ENCODE measurements at places on chromosomes 13 and 19.

- peak; percentile 3 for DNase-seq
Measured at GRCh38 chr13:40668335-40668734, 1.9 kb upstream of the FOXO1 start.

- DNase-seq, result no peak
Measured at GRCh38 chr13:88112526-88112925, 441.4 kb downstream of the SLITRK5 start.

GRCh38 chr13:29573190-29573589 is 22.3 kb downstream of the SLC7A1 start:
- no peak for DNase-seq

GRCh38 chr13:103062079-103062478 is 4.1 kb downstream of the SLC10A2 start:
- no peak for DNase-seq

GRCh38 chr13:114107686-114108081 is 24.7 kb downstream of the RASA3 start:
- DNase-seq, result no peak

DNA sequence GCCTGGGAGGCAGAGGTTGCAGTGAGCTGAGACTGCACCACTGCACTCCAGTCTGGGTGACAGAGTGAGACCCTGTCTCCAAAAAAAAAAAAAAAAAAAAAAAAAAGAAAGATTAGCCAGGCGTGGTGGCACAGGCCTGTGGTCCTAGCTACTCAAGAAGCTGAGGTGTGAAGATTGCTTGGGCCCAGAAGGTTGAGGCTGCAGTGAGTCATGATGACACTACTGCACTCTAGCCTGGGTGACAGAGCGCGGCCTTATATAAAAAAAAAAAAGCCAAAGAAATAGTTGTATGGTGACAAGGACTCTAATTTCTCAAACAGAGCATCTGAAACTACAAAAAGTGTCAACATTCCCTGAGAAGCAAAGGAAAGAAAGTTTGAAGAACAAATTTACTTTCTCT is 3.4 kb downstream of the PBX4 start:
- DNase-seq, result no peak

- no peak for DNase-seq
Measured at GRCh38 chr19:56134654-56134921, 6.5 kb upstream of the ZNF444 start.

- DNase-seq, result no peak
Measured at GRCh38 chr13:82569581-82569980, 1312.7 kb downstream of the SLITRK1 start.

DNA sequence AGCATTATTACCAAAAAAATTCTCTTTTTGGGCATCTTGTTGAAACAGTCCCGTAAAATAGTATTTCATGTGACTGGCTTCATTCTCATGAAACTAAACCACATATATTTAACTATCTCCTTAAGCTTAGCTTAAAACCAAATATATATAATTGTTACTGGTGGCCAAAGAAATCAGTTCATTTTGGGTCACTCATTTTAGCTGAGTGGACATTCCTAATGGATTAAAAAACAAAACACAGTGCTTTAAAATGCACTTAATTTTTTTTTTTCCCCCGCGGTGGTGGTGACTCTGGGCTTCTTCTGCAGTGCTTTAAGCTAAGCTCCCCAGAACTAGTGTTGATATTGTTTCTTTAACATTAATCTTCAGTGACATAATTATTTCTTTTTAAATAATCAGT is 540.1 kb downstream of the GPC6 start:
- DNase-seq, result no peak

DNA sequence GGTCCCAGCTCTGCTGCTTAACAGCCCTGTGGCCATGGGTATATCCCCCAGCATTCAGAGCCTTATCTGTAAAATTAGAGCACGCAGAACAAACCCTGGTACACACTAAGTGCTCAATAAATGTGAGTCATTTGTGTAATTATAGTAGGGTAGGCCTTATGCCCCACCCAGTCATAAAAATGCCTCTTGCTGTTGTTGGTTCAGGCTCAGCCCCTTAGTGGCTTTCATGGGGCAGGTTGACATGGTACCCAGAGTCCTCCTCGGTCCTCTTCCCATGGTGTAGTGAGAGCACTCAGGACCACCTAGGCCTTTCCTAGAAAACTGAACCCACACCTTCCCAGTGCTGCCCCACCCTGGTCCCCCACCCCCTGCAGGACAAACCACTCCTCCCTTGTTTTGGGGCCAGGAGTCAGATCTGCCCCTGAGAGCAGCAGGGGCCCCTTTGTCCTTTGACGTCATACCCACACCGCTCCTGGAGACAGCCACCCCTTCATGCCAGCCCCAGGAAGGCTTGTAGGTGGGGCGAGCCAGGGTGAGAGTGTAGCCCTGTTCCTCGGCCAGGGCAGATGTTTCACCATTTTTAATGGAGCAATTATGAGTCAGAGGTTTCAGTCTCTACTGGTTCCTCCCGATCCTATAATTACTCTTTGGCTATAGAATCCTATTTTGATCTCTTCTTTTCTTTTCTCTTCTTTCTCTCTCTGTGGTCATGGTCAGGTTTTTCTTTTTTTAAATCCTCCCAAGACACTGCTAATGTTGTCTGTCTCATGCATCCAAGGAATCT is 36.8 kb downstream of the ACTN4 start:
- no peak for DNase-seq

- DNase-seq, result no peak
Measured at GRCh38 chr19:23823952-23824389, 65.3 kb upstream of the ZNF681 start.

- no peak for DNase-seq
Measured at GRCh38 chr19:37309834-37310575, 60.9 kb upstream of the ZNF527 start.

- no peak for DNase-seq
Measured at GRCh38 chr13:72303941-72304746, 423.3 kb downstream of the MZT1 start.

DNA sequence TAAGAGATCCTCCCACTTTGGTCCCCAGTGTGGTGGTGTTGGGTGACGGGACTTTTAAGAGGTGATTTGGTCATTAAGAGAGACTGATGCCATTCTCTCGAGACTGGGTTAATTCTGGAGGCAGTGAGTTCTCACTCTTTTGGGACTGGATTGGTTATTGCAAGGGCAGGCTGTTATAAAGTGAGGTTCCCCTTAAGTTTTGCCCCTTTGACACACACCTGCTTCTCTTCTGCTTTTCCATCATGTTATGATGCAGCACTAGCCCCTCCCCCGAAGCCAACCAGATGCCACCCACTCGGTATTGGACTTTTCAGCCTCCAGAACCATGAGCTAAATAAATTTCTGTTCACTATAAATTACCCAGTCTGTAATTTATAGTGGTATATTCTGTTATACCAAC is 16.3 kb upstream of the GRAMD1A start:
- DNase-seq, result no peak

GRCh38 chr19:40639638-40639982 is 38.4 kb downstream of the LTBP4 start:
- DNase-seq, result no peak

GRCh38 chr19:18833141-18833476 is 1.4 kb downstream of the UPF1 start:
- no peak for DNase-seq

DNA sequence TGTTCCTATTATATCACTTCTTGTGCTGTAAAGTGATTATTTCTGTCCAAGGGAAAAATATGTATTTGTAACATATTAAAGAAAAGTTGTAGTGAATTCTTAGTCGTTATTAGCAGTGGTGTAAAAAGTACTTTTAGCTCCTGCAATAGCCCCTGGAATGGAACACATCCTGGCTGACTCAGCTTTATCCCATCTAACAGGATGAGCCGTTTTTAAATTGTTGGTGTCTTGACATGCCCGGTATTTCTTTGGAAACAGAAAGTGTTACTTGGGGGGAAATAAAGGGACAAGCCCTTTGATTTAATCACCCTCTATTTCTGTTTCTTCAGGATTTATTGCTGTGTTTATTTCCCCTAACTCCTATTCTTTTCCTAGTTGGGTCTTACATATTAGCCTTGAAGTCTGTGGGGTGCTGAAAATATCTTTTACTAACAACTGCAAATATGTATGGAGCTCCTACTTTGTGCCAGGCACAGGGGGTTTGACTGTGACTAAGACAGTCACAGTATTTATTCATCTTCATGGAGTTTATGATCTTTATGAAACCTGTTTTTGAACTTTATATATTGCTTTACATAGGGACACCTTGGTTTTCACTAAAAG is 17.9 kb downstream of the COG3 start:
- DNase-seq, result no peak

DNA sequence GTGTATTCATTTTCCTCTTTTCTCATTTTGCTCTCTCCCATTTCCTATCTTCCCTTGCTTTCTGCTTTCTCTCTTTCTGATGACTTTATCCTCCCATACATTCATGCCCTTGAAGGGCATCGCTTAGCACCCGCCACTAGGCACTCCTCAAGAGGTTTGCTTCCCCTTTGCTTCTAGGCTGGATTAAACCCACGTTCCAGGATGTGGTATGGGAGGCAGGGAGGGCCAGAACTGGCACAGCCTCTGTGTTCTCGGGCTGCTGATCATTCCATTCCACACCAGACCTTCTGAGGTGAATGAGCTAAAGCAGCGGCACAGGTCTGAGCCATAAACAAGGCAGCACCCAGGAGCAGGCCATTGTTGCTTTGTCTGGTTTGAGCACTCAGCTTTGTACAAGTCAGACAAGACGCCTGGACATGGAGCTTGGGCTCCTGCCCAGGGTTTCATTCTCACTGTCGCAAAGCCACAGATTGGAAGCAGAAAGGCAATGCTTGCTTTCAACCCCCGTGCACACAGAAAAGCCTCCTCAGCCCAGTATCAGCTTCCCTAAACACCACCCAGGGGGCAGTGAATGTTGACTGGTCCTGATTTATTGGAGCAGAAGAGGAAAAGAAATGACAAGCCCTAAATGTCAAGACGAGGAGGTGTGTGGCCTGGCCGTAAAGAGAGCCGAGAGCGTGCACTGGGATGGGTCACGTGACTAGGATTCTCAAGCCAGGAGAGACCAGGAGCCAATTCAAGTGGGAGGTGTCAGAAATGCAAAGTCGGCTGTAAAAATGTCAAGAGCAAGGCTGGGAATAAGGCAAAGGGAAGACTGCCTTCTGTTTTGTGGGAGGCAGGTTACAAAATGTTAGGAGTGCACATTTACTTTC is 218.0 kb upstream of the SERP2 start:
- DNase-seq, result no peak

DNA sequence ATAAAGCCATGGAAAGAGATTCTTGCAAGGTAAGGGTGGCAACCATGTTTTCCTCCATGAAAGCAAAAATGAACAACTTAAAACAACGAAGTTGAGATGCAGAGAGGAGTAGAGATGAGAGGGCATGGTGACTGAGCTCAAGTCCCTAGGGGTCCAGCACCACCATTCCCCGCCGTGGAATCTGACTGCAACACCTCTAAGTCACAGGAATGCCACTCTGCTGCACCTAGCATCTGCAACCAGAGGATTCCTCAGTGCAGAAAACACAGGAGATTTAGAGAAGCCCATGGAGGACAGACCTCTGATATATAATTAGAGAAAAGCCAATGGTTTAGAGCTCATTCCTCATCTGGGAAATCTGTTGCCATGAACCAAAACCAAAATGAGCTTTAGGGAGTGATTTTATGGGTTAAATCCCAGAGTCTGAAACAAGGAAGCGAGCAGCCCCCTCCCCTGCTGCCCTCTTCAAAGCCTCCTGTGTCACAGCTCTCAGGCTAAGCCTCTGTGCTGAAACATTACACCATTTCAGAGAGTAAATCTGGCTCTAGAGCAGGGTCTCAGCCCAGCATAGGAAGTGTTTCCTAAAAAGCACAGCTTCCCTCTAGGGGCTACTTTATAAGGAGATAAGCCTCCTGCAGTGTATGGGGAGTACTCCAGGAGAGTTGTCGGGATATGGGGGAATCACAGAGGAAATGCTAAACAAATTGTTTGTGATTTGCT is 1043.6 kb downstream of the UQCRFS1 start:
- no peak for DNase-seq

DNA sequence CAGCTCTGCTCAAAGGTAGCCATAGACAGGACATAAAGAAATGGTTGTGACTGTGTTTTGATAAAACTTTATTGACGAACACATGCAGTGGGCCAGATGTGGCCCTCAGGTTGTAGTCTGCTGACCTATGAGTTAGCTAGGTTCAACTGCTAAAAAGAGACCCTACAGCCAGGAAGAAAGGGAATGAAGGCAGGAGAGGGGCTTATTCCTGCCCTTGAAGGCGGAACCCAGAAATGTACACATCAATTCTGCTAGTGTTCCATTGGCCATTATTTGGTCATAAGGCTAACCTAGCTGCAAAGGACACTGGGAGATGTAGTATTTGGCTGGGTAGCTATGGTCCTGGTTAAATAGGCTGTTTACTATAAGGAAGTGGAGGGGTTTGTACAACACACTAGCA is 18.0 kb downstream of the APBA3 start:
- DNase-seq, result no peak

- DNase-seq, result no peak
Measured at GRCh38 chr13:33953203-33953602, 135.3 kb downstream of the RFC3 start.

GRCh38 chr19:1910177-1910576 is 5.0 kb downstream of the ADAT3 start:
- no peak for DNase-seq

DNA sequence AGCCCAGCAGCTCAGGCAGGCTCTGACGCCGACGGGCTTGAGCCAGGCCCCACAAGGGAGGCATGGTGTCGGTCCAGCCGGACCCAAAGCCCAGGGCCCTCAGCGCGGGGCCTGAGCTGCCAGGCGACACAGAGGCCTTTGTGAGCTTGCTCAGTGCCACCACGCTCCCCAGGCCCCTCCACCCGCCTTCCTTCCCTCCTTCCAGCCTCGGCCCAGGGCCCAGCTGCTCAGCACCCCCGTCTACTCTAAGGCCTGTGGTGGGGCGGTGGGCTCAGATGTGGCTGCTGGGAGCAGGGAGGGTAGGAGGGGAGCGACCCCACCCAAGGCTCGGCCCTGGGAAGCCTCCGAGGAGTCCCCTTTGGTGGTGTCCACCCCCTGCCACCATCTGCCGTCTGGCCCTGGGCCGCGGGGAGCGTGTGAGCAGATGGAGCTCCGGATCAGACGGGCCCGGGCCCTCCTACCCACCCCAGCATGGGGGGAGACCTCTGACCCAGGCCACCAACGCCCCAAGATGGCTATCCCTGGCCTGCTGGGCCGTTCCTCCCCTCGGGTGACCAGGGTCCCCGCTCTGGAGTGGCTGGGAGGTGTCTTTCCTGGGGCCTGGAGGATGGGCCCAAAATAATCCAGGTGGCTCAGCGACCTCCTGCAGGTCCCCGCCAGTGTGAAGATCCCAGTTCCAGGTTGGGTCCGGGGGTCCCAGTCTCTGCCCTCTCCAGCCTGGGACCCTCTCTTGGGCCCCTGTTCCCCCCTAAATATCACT is 7.8 kb downstream of the ZBTB7A start:
- DNase-seq, result no peak

GRCh38 chr19:16607819-16608218 is 20.2 kb downstream of the MED26 start:
- DNase-seq, result no peak

- DNase-seq, result no peak
Measured at GRCh38 chr13:110170882-110171281, 136.1 kb downstream of the COL4A1 start.

DNA sequence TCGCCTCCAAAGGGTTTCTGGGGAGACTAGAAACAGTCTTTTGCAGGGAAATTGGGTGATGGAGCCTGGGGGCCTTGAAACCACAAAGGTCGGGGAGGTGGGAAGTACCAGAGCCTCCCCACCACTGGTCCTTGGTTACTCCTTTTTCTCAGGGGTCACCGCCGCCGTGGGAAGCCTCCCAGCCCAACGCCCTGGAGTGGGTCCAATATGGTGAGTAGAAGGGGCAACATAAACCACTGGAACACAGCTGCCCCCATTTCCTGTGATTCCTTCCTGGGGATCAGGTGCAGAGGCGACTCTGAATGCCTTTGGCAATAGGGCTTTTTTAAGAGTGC is 5.8 kb downstream of the PGLYRP1 start:
- no peak for DNase-seq

GRCh38 chr13:44298314-44298713 is 75.3 kb upstream of the SERP2 start:
- DNase-seq, result no peak

Measured in activated T-helper 1 cell treated with Interleukin-2 at 50 U/mL for 16 hours (primary cell).